ENCODE measurements at places on chromosomes 13 and 19.

GRCh38 chr13:38542601-38543000 is 144.3 kb upstream of the FREM2 start:
- no peak for DNase-seq

DNA sequence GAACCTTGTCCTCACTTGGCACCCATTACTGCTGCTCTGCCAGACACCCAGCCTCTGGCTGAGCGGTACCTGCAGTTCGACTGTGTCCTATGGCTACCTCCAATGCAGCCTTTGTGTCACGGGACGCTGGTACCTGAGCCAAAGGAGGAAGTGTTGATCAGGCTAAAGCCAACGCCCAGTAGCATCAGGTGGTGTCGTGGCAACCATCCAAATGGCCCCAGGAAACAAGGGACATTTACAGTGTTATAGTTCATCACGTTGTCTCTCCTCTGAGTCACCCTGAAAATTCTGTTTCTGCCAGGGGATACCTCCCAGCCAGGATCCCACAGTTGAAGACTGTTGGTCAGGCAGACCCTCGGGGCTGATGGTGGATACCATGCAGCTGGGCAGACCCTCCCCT is 10.1 kb downstream of the RHPN2 start:
- no peak for DNase-seq

DNA sequence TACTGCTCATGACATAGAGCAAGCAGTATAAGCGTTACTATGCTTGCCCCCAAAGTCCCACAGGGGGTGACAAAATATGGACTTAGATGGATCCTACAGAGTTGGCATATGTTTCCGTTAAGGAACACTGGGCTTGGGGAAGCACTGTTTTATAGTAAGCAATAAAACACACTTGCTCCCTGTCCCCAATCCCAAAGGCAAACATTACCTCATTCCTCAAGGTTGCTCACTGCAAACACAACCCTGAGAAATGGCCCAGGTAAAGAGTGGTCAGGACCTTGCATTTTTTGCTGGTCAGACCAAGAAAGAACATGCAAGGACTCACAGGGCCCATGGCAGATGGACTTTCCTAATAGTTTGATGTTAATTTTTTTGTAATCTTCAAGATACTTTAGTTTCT is 32.3 kb downstream of the UGGT2 start:
- no peak for DNase-seq

- DNase-seq: no peak
Observed at GRCh38 chr13:41133951-41134350, 1.3 kb upstream of the KBTBD6 start.

DNA sequence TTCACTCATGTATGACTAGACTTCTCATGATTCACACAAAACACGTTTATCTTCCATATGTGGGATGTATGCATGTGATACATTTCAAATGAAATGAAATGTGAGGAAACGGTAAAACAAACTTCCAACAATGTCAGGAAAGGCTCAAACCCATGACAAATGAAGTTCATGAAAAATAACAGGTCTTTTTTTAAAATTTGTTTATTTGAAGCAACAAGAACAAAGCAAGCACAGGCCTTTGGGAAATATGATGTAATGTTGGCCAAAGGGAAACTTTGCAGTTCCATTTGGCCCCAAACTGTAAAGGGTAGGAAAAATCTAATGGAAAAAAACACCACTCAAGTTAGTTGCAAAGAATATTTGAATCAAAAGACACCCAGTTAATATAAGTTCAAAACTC is 463.8 kb upstream of the ARGLU1 start:
- no peak for DNase-seq

DNA sequence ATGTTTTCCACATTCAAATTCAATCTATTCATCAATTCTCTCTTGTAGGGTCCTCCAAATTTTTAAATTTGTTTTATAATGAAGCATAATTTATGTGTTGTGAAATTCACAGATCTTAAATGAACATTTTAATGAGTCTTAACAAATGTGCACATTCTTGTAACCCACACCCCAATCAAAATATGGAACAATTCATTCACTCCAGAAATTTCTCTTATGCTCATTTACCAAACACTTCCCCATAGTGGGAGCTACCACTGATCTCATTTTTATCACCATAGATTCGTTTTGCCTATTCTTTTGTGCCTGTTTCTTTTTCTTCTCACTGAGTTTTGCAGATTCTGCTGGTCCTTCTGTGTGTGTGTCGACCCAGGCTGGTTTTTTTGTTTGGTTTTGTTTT is 664.1 kb downstream of the EFNB2 start:
- DNase-seq: no peak

- DNase-seq: no peak
Observed at GRCh38 chr19:33214596-33214995, 11.1 kb downstream of the SLC7A10 start.

DNA sequence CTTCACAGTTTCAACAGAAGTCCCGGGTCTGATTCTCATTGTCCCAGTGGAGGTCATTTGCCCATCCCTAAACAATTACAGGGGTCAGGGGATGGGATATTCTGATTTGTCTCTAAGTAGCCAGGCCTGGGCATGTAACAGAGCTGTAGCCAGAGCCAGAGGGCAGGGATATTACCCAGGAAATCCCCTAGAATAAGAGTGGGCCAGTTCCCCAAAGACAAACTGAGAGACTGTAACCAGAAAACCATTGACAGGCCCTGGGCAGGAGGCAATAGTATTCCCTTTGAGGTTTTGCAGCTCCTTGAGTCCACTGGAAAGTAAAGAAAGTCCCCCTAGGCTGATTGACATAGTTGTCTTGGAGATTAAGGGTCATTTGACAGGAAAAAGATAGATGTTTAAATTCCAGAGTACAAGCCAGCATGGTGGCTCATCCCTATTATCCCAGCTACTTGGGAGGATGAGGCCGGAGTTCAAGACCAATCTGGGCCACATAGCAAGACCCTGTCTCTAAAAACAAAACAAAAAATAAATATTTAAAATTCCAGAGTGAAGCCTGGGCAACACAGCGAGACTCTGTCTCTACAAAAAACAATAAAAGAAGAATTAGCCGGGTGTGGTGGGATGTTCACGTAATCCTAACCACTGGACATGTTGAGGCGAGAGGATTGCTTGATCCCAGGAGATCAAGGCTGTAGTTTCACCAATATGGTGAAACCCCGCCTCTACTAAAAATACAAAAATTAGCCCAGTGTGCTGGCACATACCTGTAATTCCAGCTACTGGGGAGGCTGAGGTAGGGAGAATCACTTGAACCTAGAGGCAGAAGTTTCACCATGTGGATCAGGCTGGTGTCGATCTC is 1.9 kb upstream of the SDHAF1 start:
- DNase-seq: no peak

- DNase-seq: no peak
Observed at GRCh38 chr13:70203661-70204229, 95.5 kb upstream of the KLHL1 start.

GRCh38 chr19:23769691-23770468 is 11.2 kb upstream of the ZNF681 start:
- DNase-seq: no peak

DNA sequence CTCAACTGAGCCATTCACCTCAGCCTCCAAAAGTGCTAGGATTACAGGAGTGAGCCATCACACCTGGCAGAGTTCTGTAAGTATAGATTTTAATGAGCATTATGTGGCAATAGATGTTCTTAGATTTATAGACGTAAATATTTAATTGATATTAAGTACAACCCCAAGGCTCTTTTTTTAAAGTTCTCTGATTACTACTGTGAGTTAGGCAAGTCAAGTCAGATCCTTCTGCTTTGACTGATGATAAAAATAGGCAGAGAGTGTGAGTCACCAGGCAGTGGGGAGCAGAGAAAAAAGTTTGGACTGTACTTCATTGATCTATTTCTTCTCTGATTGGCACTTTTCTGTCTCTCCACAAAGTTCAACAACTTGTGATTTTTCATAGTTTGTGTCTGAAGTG is 1379.9 kb downstream of the UQCRFS1 start:
- no peak for DNase-seq

GRCh38 chr13:111315347-111315995 is 5.0 kb upstream of the TEX29 start:
- DNase-seq: no peak

DNA sequence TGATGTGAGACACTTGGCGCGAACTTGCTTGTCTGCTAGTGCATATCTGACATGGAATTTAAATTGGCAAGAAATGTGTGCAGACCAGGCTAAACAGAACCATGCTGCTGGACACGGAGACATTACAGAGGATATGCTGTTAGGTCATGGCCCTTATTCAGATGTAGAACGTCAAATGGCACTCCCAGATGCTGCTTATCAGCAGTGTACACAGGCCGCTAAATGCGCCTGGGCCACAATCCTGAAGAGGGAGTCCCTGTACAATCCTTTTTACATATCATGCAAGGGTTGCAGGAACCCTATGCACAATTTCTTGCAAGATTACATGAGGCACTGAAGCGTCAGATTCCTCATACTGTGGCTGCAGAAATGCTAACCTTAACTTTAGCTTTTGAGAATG is 9.3 kb downstream of the ZNF350 start:
- DNase-seq: no peak

- no peak for DNase-seq
Observed at GRCh38 chr19:3969435-3970312, 1.2 kb downstream of the DAPK3 start.

- no peak for DNase-seq
Observed at GRCh38 chr13:46633416-46633815, 80.4 kb downstream of the LRCH1 start.

DNA sequence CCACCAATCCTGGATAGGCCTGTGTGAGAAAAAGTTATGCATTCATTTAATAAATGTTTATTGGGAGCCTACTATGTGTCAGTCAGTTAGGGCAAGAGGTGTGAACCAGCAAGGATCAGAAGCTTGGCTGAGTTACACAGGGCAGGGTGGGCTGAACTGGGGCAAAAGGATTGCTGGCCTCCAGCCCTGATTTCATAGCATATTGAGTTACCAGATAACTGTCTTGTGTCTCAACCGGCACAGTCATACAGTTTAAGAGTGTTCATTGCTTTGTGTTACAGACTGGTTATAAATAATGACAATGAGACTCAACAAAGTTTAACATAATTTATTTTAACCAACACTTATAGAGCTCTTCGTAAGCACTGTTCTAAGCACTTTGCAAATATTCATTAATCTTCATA is 253.8 kb downstream of the DLEU7 start:
- no peak for DNase-seq

- no peak for DNase-seq
Observed at GRCh38 chr13:95926231-95926630, 127.0 kb downstream of the UGGT2 start.

DNA sequence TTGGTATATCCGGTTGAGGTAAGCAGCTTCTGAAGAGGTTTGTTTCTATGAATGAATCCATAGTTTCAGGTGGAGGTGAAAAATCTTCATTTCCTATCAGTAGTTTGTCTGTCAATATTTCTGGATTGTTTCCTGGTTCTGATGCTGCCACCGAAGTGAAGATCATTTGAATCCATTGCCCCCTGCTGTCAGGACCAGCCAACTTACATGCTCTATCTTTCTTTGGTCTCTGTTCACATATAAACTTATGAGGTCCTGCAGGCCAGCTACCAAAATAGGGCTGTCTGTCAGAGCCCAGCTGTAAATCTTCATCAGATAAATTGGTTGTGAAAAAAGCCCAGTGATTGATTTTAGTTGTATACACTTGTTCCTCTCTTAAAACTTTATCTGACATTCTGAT is 15.2 kb upstream of the N4BP2L1 start:
- DNase-seq: no peak

- DNase-seq: no peak
Observed at GRCh38 chr13:99809926-99810325, 161.6 kb downstream of the ZIC5 start.

GRCh38 chr13:82323101-82323500 is 1559.2 kb downstream of the SLITRK1 start:
- DNase-seq: no peak

GRCh38 chr19:45450012-45450333 is 17.8 kb upstream of the FOSB start:
- no peak for DNase-seq

DNA sequence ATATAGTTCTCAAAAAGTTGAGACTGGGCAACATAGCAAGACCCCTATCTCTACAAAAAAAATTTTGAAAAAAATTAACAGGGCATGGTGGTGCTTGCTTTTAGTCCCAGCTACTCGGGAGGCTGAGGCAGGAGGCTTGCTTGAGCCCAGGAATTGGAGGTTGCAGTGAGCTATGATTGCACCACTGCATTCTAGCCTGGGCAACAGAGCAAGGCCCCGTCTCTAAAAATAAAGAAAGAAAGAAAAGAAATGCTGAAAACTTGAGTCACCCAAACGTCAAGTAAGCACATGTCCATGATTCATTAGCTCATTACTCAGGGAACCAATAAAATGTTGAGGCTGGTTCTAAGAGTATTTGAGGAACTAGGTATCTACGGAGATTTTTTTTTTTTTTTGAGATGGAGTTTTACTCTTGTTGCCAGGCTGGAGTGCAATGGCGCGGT is 33.9 kb upstream of the SEMA6B start:
- no peak for DNase-seq

DNA sequence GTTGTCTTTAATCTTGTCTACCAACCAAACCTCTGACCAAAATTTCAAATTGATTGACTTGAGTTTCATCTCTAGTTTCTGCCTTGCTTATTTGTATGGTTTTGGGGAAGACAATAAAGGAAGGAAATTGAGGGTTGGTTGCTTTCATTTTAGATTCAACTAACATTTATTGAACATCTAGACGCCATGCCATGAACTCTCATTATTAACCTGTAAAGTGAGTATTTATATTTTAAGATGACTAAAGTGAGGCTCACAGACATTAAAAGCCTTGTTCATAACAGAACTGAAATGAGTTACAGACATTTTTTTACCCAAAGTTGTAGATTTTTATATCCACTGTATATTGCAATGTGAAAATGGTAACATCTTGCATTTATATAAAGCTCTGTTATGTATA is 239.3 kb downstream of the LMO7 start:
- no peak for DNase-seq

GRCh38 chr13:100633461-100633860 is 41.1 kb downstream of the TMTC4 start:
- DNase-seq: no peak

GRCh38 chr19:18649371-18650020 is 12.7 kb downstream of the KLHL26 start:
- no peak for DNase-seq

DNA sequence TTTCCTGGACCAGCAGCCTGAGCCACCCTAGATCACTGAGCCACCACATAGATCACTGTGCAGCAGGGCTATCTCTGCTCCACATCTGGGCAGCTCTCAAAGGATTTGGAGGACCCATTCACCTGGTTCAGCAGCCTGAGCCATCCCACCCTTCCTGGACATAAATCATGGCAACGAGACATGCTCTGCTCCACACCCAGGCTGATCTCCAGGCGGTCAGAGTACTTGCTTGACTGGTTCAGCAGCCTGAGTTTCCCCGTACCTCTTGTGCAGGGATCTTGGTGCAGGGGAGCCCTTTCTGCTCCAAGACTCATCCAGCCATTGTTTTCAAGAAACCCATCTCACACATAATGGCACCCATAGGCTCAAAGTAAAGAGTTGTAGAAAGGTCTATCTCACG is 195.3 kb downstream of the LIG4 start:
- DNase-seq: no peak
